ENCODE measurements at places on chromosomes 2 and 18.

DNA sequence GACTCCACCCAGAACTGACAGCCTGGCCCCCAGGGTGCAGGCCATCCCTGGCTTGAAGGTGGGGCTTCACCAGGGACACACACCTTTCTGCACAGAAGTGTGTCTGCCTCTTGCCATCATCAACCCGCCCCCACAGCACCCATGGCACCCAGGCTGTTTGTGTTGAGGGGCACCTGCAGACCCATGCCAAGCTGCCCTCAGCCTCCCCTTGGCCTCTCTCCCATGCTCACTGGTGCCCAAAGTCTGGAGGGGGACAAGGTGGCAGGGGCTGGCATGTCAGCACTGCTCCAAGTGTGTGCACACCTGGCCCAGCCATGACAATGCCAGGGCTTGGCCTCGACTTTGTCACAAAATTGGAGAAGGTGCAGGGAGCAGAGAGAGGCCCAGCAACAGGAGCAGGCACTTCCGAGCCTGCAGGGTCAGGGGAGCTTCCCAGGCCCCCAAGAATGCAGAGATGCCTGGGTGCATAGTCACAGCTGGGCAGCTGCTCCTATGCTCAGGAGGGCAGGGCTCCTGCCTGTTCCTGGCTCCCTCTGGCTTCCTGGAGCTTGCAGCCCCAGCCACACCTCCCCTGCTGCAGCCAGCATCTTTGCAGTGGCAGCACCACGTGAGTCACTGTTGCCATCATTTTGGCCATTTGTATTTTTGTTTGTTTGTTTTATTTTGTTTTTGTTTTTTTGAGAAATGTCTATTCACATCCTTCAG is 280.6 kb upstream of the UBE2E3 start:
- DNase-seq = no peak

GRCh38 chr2:202327858-202328257 is 48.3 kb upstream of the BMPR2 start:
- DNase-seq = no peak

- no peak for DNase-seq
These were observed 12.7 kb upstream of the ARHGEF4 start for GRCh38 chr2:130823886-130824491.

DNA sequence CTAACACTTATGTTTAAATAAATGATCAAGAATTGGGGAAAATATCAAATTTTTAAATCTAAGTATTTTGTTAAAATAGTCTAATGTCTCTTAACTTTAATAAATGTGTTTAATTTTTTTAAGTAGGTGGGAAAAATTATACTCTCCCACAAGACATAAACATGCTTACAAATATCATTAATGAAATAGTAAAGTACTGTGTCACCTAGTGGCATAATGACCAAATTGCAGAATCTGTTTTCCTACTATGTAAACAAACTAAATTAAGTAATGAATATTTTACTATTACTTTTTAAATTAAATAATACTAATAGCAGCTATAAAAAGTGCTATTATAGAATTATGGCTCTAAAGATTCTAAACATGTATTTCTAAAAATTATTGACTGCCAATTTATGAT is 52.0 kb upstream of the CHAC2 start:
- DNase-seq = no peak

GRCh38 chr2:170813611-170814532 is 2.8 kb upstream of the GAD1 start:
- DNase-seq = peak; percentile 86

- DNase-seq = no peak
These were observed 11.8 kb downstream of the MTCL1 start for GRCh38 chr18:8717011-8717770.

GRCh38 chr2:189096769-189097447 is 82.7 kb downstream of the COL5A2 start:
- DNase-seq = no peak

- DNase-seq = peak; percentile 48
These were observed 509 bp downstream of the PIEZO2 start for GRCh38 chr18:11148680-11149440.

DNA sequence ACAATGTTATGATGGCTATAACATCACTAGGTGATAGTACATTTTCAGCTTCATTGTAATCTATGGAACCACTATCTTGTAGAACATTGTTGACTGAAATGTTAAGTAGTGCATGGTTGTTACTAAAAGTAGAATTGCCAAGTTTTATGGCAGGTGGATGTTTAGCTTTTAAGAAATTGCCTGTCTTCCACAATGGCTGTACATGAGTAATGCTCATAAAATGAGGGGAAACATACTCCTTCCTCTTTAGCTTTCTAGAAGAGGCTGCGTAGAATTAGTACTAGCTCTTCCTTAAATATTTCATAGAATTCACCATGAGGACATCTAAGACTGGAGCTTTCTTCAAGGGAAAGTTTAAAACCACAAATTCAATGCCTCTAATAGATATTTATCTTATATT is 161.0 kb downstream of the TPGS2 start:
- DNase-seq = no peak

- no peak for DNase-seq
These were observed 122.1 kb upstream of the XIRP2 start for GRCh38 chr2:166766220-166766619.

GRCh38 chr2:176174382-176174823 is 14.1 kb upstream of the HOXD1 start:
- peak; percentile 58 for DNase-seq

- DNase-seq = no peak
These were observed 10.7 kb downstream of the CAB39 start for GRCh38 chr2:230723363-230723762.

DNA sequence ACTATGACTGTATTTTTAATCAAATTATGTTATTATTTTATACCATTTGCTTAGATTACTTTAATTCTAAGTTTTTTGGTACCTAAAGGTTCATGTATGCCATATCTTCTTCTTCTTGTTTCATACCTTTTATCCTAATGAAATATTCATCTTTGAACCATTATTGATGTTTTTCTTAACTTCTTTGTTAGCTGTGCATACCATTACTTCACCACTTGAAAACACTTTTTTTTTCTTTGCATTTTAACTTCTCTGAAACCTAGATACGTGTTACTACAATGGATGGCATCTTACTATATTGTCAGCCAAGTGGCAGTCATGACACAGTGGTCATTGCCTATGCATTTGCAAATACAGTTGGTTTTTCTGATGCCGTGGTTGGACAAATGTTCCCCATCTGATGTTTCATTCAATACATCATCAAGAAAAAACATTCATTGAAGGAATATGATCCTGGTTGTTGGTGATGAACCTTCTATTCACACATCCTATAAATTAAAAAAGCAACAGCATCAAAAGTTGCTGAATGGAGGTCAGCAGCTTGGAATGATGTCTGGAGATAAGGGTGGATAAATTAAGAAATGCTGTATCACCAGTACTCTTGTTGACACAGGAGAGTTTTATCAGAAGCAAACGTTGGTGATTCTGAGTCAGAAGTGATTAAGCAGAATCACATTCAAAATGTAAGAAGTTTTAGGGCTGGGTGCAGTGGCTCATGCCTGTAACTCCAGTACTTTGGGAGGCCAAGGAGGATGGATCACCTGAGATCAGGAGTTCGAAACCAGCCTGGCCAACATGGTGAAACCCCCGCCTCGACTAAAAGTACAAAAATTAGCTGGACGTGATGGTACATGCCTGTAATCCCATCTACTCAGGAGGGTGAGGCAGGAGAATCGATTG is 7.4 kb downstream of the IL36A start:
- no peak for DNase-seq

- no peak for DNase-seq
These were observed 182.3 kb downstream of the ZNF521 start for GRCh38 chr18:25169701-25170100.

- no peak for DNase-seq
These were observed 87.3 kb downstream of the ANTXR1 start for GRCh38 chr2:69100220-69100723.

Data from nephron progenitor cell (in vitro differentiated cells).